Adipocyte (in vitro differentiated cells): ENCODE measurements at places on chromosomes 2 and 18.
A peak's percentile ranks its signal among the peaks of the same experiment; 100 is the strongest.

DNA sequence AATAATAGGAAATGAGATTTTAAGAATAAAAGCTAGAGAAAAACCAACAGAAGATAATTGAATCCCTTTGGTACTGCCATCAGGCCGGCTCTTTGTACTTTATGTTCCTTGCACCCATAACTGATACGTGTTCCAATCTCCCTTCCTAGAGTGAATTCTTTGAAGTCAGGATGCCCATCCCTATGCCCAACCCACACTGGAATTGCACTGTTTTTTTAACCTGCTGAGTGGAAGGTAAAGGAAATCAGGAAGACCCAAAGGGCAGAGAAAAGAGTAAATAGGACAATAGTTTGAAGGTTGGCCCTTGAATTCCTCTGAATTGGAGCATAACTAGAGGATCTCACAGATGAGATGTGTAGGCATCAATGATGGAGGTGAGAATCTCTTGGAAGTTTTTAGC is 4.4 kb upstream of the ATG16L1 start:
- no peak for DNase-seq

DNA sequence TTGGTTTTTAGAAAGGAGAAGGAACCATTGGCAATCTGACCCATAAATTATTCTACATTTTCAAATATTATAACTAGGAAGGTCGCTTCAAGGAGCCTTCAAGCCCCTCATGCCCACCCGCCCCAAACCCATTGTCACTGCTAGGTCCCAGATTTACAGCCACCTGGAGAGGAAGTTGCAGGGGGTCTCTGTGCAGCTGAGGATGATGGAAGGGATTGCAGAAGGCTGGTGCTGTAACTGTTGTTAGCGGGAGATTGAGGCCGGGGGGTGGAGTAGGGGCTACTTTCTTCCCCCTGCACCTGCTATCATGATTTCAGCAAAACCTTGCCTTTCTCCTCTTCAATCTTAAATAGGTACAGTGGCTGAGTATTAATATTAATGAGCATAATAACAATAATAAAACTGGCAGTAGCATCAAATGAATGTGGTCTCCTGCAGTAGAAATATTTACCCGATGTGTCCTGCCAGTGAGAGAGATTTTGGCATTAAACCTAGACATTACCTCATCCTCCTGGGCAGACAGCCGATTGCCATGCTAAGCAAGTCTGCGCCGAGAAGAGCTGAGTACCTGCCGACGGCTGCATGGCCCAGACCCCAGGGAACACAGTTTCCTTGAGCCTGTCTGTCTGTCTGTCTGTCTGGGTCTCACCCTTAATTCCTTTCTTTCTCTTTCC is 225.4 kb downstream of the FAM210A start:
- DNase-seq: peak; percentile 63

GRCh38 chr2:239143858-239144712 is 256.7 kb downstream of the HDAC4 start:
- DNase-seq: peak; percentile 66

- peak; percentile 48 for DNase-seq
Observed at GRCh38 chr2:101087638-101088037, 63.5 kb downstream of the TBC1D8 start.

GRCh38 chr2:23566241-23567142 is 181.5 kb downstream of the KLHL29 start:
- DNase-seq: peak; percentile 49

- DNase-seq: no peak
Observed at GRCh38 chr2:43194121-43194869, 32.1 kb downstream of the ZFP36L2 start.

DNA sequence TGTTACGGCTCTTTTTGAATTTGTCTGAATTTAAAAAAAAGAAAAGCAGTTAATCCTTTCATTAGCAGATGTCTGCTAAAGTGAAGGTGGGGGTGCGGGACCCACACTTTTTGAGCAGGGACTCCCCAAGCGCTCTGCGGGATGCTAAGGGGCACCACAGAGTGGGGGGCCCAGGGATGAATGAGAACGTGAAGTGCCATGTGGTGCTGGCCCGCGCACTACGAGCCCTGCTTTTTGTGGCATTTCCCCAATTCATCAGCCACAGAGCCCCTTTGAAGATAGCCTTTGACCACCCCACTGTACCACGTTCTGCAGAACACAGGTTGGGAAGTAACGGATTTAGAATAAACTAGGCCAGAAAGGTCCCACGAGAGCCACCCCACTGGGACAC is 28.6 kb downstream of the HS1BP3 start:
- no peak for DNase-seq

GRCh38 chr2:153873052-153874048 is 1.6 kb downstream of the GALNT13 start:
- DNase-seq: no peak

GRCh38 chr18:45519411-45520280 is 95.6 kb upstream of the SLC14A2 start:
- peak; percentile 11 for DNase-seq

- DNase-seq: no peak
Observed at GRCh38 chr2:155309483-155309882, 611.0 kb downstream of the KCNJ3 start.

DNA sequence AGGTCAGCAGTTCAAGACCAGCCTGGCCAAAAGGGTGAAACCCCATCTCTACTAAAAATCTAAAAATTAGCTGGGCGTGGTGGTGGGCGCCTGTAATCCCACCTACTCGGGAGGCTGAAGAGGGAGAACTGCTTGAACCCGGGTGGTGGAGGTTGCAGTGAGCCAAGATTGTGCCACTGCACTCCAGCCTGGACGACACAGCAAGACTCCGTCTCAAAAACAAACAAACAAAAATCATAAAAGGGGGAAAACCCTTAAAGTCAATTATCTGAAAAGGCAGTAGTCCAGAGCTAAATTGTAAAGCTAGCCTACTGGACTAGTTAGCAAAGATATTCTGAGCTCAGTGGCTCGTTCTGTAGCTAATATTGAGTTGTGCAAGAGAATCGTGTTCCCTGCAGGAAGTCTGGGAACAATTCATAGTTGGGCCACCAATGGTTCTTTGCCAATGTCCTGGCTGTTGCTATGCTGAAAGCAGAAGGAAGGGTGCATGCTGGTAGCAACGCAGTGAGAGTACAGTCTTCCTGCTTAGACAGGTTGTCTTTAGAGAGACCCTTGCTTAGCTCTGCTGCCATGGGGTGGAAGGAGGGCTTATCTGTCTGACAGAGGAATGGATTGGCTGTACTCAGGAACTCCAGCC is 4.3 kb downstream of the TGOLN2 start:
- DNase-seq: no peak
